ENCODE measurements at places on chromosomes 5 and 9.
A peak's percentile ranks its signal among the peaks of the same experiment; 100 is the strongest.

GRCh38 chr5:150516011-150516410 is 8.1 kb downstream of the NDST1 start:
- DNase-seq: no peak

GRCh38 chr9:129609486-129610212 is 11.3 kb downstream of the C9orf50 start:
- peak; percentile 26 for DNase-seq

- peak; percentile 70 for DNase-seq
These were observed 66.4 kb downstream of the MACROH2A1 start for GRCh38 chr5:135332519-135333150.

DNA sequence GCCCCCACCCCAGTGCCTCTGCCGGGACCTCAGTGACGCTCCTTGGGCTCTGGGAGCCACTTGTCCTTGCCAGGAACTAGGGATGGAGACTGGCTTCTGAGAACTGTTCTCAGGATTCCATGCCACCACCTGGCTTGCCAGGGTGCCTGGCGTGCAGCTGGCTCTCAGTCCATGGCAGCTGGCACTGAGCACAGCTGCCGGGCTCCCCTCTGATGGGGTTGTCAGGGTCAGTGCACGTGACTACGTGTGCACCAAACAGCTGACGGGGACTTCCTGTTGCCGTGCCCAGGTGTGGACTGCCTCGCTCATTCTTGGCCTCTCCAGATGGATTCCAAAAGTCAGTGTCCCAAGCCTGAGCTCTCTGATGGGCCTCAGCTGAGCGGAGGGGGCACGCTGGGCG is 9.4 kb downstream of the KCNT1 start:
- DNase-seq: no peak

DNA sequence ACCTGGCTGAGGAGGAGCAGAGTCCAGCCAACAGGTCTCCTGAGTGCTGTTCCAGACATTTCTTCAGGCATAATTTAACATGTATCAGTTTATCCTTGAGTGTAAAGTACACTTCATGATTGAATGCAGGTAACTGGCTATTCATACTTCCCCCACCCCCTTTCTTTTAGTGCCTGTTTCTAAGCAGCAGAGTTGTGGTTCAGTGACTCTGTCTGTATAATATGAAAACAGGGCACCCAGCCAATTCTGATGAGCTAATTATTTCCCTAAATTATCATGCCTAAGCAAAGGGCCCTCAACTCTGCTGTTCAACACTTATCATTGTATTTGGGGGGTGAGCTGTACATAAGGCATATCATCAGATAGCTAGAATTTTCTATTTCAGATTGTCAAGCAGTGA is 51.9 kb upstream of the ZSWIM6 start:
- DNase-seq: peak; percentile 93

- no peak for DNase-seq
These were observed 497.9 kb downstream of the ANXA1 start for GRCh38 chr9:73649552-73649951.

- DNase-seq: no peak
These were observed 9.5 kb upstream of the P4HA2 start for GRCh38 chr5:132237141-132237540.

- DNase-seq: peak; percentile 83
These were observed 33.1 kb downstream of the FANCC start for GRCh38 chr9:95284162-95285080.

DNA sequence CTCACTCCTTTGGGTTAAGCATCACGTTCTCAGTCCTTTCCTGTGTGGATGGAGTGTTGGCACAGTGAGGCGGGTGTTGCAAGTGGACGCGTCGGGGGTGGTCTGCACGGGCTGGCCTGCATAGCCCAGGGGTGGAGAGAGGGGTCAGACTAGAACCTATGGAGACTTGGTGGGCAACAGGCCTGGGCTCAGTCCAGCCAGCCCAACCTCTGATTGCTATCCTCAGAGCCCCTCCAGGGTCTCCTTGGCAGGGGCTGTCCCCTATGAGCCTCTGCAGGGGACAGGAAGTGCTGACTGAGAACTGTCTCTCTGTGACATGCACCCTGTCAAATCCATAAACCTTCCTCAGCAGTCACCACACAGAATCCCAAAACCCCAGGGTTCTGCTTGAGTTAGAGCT is 2.3 kb downstream of the DCANP1 start:
- DNase-seq: no peak

All from renal cortical epithelial cell (primary cell).